ENCODE measurements at places on chromosomes 1 and 21. TPM values are rescaled to one million over a fixed set of nuclear protein-coding genes. Genes with fewer than 3 reads are reported as not detected.

DNA sequence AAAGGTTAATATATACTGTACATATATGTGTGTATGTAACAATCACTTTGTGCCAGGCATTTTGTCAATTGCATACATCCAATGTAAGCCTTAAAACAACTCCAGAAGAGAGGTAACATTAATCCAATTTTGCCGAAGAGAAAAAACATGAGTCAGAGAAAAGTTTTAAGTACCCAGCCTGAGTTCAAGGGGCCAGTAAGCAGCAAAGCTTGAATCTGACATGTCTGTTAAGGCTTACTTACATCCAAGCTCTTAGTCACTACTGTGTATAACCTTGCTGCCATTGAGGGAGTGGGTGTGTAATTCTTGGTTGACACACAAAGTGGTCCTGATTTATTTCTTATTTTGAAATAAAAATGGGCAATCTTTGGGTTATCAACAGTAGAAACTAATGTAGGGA lies 360.4 kb upstream of the LYPLAL1 start:
- no peaks in the 10 kb centered on the region for H3K4me1 ChIP-seq
- no peak overlapping the region for H3K4me3 ChIP-seq
- H3K36me3 ChIP-seq = no peaks in the 10 kb centered on the region
- H3K27ac ChIP-seq = no peak overlapping the region

DNA sequence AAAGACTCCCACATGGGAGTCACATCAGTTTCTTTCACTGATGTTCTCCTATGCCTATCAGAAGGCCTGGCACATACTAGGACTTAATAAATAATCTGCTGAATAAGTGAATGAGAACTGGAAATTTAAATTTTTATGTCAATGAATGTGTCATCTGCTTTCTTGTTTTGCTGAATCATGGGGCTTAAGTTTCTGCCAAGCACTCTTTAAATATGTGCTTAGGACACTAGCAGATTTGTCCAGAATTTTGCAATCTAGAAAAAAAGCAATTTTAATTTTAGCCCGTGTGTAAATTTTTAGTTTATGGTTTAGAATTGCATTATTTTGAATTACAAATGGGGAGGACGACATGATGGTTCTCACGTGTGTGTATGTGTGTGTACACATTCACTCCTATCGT lies 803.1 kb downstream of the USP25 start:
- H3K36me3 ChIP-seq = no peaks in the 10 kb centered on the region
- no peaks in the 10 kb centered on the region for H3K4me1 ChIP-seq
- no peak overlapping the region for H3K4me3 ChIP-seq
- H3K27ac ChIP-seq = no peak overlapping the region

- no peak overlapping the region for H3K4me3 ChIP-seq
- no peaks in the 10 kb centered on the region for H3K27me3 ChIP-seq
- H3K36me3 ChIP-seq = no peaks in the 10 kb centered on the region
- DNase-seq = no peak
- H3K4me1 ChIP-seq = no peaks in the 10 kb centered on the region
Observed at GRCh38 chr1:42433369-42433768, 22.5 kb downstream of the ZMYND12 start.

- no peaks in the 10 kb centered on the region for H3K4me1 ChIP-seq
- no peak overlapping the region for H3K4me3 ChIP-seq
- H3K27me3 ChIP-seq = no peaks in the 10 kb centered on the region
- no peaks in the 10 kb centered on the region for H3K36me3 ChIP-seq
- H3K27ac ChIP-seq = no peak overlapping the region
Observed at GRCh38 chr1:1623631-1624442, 8.1 kb upstream of the MMP23B start.

- H3K36me3 ChIP-seq = no peaks in the 10 kb centered on the region
- no peak overlapping the region for H3K4me3 ChIP-seq
- DNase-seq = no peak
- H3K27me3 ChIP-seq = no peaks in the 10 kb centered on the region
- no peak overlapping the region for H3K27ac ChIP-seq
Observed at GRCh38 chr21:26491663-26492062, 81.4 kb downstream of the CYYR1 start.

DNA sequence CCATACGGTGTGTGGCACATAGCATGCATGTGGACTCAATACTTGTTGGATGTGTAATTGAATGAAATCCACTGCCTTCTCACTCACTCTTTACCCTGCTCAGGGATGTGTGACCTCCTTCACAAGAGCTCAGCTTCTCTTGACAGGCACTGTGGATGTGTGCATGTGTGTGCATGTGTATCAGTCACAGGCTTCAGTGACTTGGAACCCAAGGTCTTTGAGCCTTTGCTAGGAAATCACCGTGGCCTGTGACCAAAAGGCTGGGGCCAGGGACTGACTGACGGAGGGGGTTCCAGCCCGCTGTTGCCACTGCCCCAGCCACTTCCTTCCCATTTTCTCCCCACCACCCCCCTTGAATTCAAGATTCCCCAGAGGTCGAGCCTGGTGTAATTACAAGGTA lies 144.4 kb upstream of the POU3F1 start:
- no peak overlapping the region for H3K4me3 ChIP-seq
- no peaks in the 10 kb centered on the region for H3K27me3 ChIP-seq
- H3K36me3 ChIP-seq = no peaks in the 10 kb centered on the region

DNA sequence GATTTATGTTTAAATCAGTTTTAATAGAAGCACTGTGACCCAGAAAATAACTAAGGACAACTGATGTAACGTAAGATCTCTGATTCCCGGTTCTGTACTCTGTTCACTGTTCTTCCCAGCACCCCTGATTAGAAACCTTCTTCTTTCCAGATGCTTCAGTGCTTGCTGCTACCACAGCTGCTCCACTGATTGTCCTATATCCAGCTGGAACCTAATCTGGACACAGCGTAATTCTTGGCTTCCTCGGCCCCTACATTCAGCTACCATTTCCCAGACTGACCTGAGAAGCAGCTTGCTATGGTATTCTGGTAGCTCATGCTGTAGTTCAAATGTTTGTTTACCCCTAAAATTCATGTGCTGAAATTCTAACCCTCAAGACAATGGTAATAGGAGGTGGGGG lies 302.7 kb downstream of the GRIK1 start:
- DNase-seq = no peak
- H3K4me1 ChIP-seq = peaks cover 47% of the 10 kb centered on the region
- H3K27me3 ChIP-seq = no peaks in the 10 kb centered on the region
- no peak overlapping the region for H3K27ac ChIP-seq
- H3K36me3 ChIP-seq = no peaks in the 10 kb centered on the region

DNA sequence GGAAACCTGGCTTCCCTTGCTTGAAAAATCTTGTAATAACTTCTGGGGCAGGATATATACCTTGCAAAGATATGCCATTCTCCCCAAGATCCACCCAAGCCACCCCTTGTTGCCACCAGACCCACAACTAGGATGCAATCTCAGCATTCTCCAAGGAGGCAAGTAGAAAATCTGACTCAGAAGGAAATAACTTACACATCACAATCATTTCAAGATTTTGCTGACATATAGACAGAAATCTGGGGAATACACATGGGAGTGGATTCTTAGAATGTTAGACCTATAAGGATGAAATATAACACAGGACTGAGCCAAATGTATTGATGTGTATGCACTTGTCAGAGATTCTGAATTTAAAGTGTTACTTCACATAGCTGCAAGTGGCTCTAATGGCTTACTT lies 14.8 kb upstream of the ZDHHC18 start:
- H3K27me3 ChIP-seq = no peaks in the 10 kb centered on the region
- no peak overlapping the region for H3K4me3 ChIP-seq
- no peaks in the 10 kb centered on the region for H3K36me3 ChIP-seq
- H3K4me1 ChIP-seq = peaks cover 35% of the 10 kb centered on the region

DNA sequence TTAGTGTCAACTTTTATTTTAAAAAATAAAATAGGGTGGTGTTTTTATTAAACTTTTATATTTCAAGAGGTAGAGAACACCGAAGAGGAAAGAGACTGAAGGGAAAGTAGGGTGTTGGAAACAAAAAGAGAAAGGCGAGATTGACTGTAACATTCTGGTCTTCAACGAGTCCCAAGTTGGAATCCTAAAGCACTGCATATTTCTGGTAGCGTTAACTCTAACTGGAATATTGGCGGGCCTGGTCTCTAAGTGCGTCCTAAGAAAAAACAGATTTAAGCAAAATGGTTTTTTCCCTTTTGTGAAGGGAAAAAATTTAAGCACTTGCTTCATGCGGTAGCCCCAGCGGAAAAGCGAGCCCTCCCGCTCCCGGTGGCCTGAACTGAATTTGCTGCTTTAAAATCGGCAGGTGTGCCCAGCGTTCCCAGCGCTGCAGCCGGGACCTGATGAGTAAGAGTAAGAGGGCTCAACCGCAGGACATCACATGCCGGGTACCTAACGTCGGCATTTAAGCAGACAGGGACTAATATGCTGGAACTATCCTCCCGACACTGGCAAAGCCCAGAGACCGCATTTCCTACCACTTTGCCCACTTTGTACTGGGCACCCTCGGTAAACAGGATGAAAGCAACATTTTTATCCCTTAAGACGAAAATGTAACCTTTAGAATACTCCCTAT lies 30.5 kb upstream of the NFIA start:
- DNase-seq = no peak
- no peak overlapping the region for H3K4me3 ChIP-seq
- no peaks in the 10 kb centered on the region for H3K36me3 ChIP-seq
- peaks cover 54% of the 10 kb centered on the region for H3K4me1 ChIP-seq
- H3K27me3 ChIP-seq = peaks cover 54% of the 10 kb centered on the region

- peaks cover under 1% of the 10 kb centered on the region for H3K4me1 ChIP-seq
- H3K36me3 ChIP-seq = peaks cover 87% of the 10 kb centered on the region
- peak; percentile 70 for DNase-seq
- H3K27me3 ChIP-seq = no peaks in the 10 kb centered on the region
Observed at GRCh38 chr1:119968068-119968492, 71.8 kb upstream of the ADAM30 start.

DNA sequence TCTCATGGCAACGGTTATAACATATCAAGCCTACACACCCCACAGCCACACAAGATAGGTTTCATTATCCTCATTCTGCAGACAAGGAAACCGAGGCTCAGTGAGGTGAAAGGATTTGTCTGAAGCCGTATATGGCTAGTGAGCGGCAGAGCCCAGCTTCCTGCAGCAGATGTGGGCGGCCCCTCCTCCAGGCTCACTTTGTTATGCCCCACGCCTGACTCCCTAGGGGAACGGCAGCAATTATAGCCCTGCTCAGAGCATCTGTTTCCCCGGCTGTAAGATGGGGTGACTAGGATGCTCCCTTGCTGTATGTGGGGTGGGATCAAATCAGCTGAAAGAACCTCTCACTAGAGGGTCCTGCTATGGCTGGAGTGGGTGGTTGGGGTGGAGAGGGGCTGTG lies 22.1 kb downstream of the GRHL3 start:
- H3K36me3 ChIP-seq = no peaks in the 10 kb centered on the region
- no peak overlapping the region for H3K4me3 ChIP-seq
- no peaks in the 10 kb centered on the region for H3K4me1 ChIP-seq
- no peak overlapping the region for H3K27ac ChIP-seq
- H3K27me3 ChIP-seq = no peaks in the 10 kb centered on the region
- no peak for DNase-seq

- H3K4me1 ChIP-seq = peaks cover 52% of the 10 kb centered on the region
- H3K4me3 ChIP-seq = no peak overlapping the region
- peaks cover 14% of the 10 kb centered on the region for H3K27me3 ChIP-seq
- H3K36me3 ChIP-seq = no peaks in the 10 kb centered on the region
- DNase-seq = peak; percentile 99
- H3K27ac ChIP-seq = peak overlapping the region; percentile 55
Observed at GRCh38 chr1:209657140-209657879, 5.1 kb upstream of the LAMB3 start.

GRCh38 chr1:97038410-97038809 lies 316.8 kb downstream of the PTBP2 start:
- no peaks in the 10 kb centered on the region for H3K36me3 ChIP-seq
- H3K4me1 ChIP-seq = no peaks in the 10 kb centered on the region
- H3K27me3 ChIP-seq = no peaks in the 10 kb centered on the region
- no peak overlapping the region for H3K4me3 ChIP-seq

- no peak for DNase-seq
- H3K27me3 ChIP-seq = no peaks in the 10 kb centered on the region
- H3K4me3 ChIP-seq = no peak overlapping the region
- no peaks in the 10 kb centered on the region for H3K36me3 ChIP-seq
- H3K4me1 ChIP-seq = no peaks in the 10 kb centered on the region
Observed at GRCh38 chr1:210588946-210589345, 260.2 kb downstream of the HHAT start.

- H3K4me1 ChIP-seq = no peaks in the 10 kb centered on the region
- no peak overlapping the region for H3K4me3 ChIP-seq
- no peaks in the 10 kb centered on the region for H3K27me3 ChIP-seq
- H3K27ac ChIP-seq = no peak overlapping the region
- H3K36me3 ChIP-seq = no peaks in the 10 kb centered on the region
Observed at GRCh38 chr1:244473059-244473605, 12.1 kb downstream of the CATSPERE start.

GRCh38 chr1:222140206-222140605 lies 398.3 kb upstream of the DUSP10 start:
- H3K36me3 ChIP-seq = no peaks in the 10 kb centered on the region
- no peak overlapping the region for H3K4me3 ChIP-seq
- no peaks in the 10 kb centered on the region for H3K27me3 ChIP-seq
- no peak overlapping the region for H3K27ac ChIP-seq
- H3K4me1 ChIP-seq = no peaks in the 10 kb centered on the region

GRCh38 chr1:185129708-185130107 lies 27.0 kb downstream of the TRMT1L start:
- H3K4me1 ChIP-seq = no peaks in the 10 kb centered on the region
- H3K4me3 ChIP-seq = no peak overlapping the region
- H3K27me3 ChIP-seq = no peaks in the 10 kb centered on the region
- no peak overlapping the region for H3K27ac ChIP-seq
- no peak for DNase-seq
- peaks cover 99% of the 10 kb centered on the region for H3K36me3 ChIP-seq

DNA sequence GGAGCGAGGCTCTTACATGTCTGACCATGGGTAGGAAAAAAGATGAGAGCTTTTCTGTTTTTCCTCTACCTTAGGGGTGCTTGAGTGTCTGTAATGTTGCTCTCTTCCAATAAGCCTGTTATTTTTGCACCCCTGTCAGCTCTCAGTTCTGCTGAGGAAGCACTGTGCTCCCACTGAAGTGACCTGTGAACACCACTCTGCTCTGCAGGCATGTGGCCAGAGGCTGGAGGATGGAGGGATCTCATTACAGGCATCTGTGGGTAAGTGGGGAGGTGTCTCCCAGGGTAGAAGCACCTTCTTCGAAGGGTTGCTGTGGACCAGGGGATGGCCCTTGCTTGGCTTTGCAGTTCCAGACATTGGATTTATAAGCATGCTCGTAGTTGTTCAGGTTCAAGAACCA lies 56.8 kb upstream of the RBM15 start:
- DNase-seq = no peak
- no peaks in the 10 kb centered on the region for H3K27me3 ChIP-seq
- H3K4me1 ChIP-seq = no peaks in the 10 kb centered on the region
- no peak overlapping the region for H3K4me3 ChIP-seq
- no peaks in the 10 kb centered on the region for H3K36me3 ChIP-seq

TEX38 gene
- not detected for polyA plus RNA-seq

GBP5 gene
- polyA plus RNA-seq = 35.5 TPM

SLC22A15 gene
- 33.4 TPM for polyA plus RNA-seq

FCRL2 gene
- polyA plus RNA-seq = not detected

KIF2C gene
- 0.13 TPM for polyA plus RNA-seq

UBXN10 gene
- polyA plus RNA-seq = 0.14 TPM
